ENCODE measurements at places on chromosomes 2 and 18.
A peak's percentile ranks its signal among the peaks of the same experiment; 100 is the strongest.

DNA sequence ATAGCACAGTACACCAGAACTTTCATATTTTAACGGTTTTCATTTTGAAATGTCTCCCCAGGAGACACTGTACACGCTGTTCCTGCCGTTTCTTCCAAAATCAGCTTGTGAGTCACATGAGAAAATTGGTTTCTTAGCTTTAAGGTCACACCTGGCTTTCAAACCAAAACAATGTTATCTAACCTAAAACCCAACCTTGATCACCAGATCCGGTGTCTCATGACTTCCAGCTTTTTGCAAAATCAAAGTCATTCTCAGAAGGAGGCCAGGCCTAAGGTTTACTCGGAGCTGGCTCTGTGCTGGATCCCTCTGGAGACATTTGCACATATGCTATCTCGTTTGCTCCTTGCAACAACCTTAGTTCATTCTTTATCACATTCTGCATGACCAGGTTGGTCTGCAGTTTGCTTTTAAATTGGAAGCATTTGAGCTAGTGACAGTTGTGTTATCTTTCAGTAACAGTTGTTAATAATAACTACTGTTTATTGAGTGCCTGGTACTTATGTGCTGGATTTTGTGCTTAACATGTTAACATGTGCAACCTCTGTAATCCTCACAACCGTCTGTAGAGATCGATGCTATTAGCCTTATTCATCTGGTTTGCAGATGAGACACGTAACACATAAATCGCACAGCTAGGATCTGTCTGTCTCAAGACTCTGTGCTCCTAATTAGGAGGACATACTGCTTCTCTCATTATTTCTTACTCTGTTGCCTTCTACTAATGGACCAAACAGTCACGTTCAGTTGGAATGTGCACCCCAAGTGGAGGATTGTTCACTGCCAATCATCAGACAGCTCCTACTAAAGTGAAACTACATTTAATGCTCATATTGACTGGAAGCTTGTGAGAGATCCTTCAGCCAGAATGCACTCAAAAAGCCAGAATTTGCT is 105.5 kb downstream of the RNF144A start:
- DNase-seq = no peak

- DNase-seq = no peak
Measured at GRCh38 chr18:45670281-45670962, 53.6 kb upstream of the SLC14A1 start.

DNA sequence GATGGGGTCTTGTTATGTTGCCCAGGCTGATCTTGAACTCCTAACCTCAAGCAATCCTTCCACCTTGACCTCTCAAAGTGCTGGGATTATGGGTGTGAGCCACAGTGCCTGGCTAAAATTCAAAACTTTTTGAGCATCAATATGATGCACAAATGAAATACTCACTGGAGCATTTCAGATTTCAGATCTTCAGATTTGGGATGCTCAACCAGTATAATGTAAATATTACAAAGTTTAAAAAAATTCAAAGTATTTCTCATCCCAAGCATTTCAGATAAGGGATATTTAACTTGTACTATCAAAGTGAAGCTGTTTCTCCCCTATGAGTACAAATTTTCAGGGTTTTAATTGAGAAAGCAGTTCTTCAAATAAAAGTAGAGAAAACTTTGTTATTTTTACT is 164.1 kb upstream of the CCDC68 start:
- DNase-seq = no peak

DNA sequence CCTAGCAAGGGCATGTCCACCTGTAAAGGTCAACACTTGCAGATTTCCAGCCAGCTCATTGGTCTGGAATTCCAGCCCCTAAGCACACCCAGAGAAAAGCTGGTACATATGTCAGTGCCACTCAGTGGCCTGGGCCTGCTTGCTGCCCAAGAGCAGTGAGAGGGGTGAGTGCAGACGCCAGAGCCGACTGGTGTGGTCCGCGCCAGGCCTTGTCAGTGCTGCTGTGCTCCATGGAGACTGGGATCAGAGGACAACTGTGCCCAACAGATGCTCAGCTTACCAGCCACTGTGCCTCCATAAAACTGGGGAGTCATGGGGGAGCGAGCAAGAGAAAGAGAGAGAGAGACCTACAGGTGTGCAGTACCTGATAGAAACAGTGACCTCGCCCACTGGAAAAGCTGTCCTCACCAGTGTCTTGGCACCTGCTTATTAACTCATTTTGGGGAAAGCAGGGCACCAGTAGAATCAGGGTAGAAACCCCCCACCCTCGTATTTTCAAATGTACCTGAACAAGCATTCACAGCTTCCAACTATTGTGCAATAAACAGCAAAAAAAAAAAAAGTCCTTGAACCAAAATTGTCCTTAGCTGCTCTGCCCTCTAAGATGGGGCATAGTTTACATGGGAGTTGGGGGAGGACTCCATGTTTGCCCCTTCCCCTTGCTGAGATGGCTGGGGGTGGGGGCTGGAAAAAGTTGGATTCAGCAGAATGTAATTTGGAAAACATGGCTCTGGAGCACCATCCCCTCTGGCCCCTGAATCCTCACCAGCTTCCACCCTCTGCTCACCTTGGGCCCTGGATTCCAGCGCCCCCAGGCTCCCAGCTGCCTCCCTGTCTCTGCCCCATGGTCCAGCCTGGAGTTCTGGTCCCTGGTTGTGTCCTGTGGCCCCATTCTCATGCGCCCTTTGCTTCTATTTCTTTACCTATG is 1.4 kb upstream of the SP140L start:
- DNase-seq = no peak

- no peak for DNase-seq
Measured at GRCh38 chr2:138381373-138381772, 120.2 kb upstream of the SPOPL start.

- DNase-seq = no peak
Measured at GRCh38 chr18:3538456-3538855, 88.5 kb downstream of the TGIF1 start.

DNA sequence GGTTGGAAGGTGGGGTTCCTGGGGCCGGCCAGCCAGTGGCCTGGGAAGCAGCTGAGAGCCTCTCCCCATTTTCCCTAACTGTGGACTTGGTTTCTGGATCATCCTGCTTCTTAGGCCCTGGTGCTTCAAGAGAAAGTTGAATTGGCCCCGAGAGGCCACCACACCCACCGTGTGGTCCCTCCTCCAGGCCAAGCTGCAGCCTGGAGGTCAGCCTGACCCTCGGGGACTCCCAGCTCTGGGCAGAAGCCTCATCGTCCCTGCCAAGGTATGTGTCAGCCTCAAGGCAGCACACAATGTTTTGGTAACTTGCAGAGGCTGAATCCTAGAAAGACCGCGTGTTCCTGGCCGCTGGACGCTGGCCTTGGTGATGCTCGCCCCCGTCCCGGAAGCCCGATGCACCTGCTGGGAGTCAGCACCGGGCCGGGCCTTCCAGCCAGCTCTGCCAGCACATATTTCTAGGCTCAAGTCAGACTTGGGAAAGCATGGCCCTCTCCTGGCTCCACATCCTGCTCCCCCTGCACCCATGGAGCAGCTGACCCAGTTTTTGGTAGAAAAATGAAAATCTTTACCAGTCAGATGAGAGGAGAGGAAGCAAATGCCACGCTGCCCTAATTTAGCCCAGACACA is 72.6 kb downstream of the ACTR2 start:
- no peak for DNase-seq

DNA sequence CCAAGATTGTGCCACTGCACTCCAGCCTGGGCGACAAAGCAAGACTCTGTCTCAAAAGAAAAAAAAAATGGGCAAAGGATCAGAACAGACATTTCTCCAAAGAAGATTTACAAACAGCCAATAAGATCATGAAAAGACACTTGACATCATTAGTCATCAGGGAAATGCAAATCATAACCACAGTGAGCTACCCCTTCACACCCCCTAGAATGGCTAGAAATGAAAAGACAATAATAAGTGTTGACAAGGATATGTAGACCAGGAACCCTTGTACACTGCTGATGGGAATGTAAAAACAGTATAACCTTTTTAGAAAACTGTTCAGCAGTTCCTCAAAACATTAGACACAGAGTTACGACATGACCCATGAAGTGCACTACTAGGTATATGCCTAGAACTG is 18.4 kb upstream of the MTERF4 start:
- no peak for DNase-seq

GRCh38 chr18:46060359-46060841 is 11.7 kb downstream of the PSTPIP2 start:
- DNase-seq = no peak

- peak; percentile 11 for DNase-seq
Measured at GRCh38 chr2:8421658-8422449, 260.0 kb upstream of the ID2 start.

DNA sequence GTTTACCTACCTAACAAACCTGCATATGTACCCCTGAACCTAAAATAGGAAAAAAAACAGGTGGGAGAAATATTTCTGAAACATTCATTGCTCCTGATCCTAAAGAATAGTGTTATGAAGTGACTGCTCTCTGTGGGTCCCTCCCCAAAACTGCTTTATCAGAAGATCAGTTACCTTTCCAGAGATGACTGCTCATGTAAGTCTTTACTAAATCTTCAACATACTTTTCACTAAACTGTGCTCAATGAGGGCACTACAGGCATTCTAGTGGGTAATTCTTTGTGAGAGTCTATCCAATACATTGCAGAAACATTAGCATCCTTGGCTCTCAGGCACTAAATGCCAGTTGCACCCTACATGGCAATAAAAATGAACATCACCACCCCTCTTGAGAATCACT is 189.3 kb upstream of the STK17B start:
- DNase-seq = no peak

- DNase-seq = no peak
Measured at GRCh38 chr2:155368934-155369333, 670.4 kb downstream of the KCNJ3 start.

DNA sequence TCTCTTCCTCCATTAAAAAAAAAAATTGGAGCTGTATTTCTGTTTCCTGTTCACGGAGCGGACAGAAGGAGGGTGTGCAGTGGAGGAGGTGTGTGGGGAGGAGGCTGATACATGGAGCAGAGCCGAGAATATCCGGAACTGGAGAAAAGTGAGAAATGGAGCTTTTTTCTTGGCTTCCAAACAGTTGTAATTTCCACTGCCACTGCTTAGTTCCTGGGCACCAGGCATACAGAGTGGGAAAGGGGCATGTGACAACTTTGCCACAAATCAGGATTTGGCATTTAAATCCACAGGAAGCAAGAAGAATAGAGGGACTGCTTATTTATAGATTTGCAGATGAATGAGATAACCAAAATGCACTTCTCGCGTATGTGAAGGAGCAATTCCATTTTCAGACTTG is 71.2 kb downstream of the BCL11A start:
- no peak for DNase-seq

DNA sequence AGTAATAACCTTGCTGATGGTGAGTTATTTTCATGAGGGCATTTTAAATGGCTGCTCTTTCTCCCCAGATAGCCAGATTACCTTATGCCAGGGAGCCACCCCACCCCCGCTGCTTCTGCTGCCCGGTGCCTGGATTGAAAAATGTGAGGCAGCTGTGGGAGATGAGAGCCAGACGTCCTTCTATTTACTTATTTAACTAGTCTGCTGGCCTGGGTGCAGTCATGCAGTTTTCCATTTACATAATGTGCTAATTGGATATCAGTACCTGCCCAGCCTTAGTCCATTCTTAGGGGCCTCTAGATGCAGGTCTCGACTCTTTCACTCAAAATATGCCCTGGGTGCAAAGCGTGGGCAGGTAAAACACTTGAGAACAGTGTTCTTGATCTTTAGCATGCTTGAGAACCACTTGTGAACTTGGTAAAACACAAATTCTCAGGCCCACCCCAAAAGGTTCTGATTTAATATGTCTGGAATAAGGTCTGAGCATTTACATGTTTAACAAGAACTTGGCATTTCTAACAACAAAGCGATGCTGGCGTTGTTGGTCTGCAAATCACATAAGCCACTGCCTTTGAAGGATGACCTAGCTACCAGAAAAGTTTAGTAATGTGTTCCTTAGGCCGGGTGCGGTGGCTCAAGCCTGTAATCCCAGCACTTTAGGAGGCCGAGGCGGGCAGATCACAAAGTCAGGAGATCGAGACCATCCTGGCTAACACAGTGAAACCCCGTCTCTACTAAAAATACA is 154.3 kb downstream of the NRP2 start:
- DNase-seq = no peak

- no peak for DNase-seq
Measured at GRCh38 chr2:180191432-180192124, 184.5 kb upstream of the CWC22 start.
